ENCODE measurements at places on chromosomes 16 and 17. TPM values are rescaled to one million over a fixed set of nuclear protein-coding genes. Genes with fewer than 3 reads are reported as not detected.

The KRT27 gene
- not detected for total RNA-seq

The IGF2BP1 gene
- total RNA-seq: 0.97 TPM

The PABPN1L gene
- not detected for total RNA-seq

The STX1B gene
- 1.3 TPM for total RNA-seq

DNA sequence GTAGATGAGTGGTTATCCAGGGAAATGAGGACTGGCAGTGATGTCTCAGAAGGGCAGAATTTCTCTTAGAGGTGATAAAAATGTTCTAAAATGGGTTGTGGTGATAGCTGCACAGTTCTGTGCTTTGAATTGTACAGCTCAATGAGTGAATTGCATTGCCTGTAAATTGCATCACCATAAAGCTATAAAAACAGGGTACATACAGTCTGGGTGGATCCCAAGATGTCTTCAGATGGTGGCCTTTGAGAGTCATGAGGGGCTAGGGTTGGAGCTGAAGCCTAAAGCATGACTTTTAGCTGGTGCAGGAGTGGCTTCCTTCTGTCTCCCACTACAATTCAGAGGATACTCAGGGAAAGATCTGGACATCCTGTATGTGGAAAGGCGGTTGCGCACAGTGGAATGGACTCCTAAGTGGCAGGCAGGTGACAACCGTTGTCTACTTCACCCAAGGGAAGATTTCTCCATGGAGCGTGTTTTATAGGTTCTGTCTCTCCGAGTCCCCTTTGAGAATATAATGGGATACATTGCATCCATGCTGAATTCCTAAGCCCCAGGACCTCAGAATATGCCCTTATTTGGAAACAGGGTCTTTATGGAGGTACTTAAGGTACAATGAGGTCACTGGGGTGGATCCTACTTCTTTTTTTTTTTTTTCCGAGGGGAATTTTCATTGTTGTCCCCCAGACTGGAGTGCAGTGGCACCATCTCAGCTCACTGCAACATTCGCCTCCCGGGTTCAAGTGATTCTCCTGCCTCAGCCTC is 1.6 kb upstream of the IL32 start:
- H3K4me1 ChIP-seq: peaks cover 61% of the 10 kb centered on the region
- H3K36me3 ChIP-seq: peaks cover 34% of the 10 kb centered on the region

DNA sequence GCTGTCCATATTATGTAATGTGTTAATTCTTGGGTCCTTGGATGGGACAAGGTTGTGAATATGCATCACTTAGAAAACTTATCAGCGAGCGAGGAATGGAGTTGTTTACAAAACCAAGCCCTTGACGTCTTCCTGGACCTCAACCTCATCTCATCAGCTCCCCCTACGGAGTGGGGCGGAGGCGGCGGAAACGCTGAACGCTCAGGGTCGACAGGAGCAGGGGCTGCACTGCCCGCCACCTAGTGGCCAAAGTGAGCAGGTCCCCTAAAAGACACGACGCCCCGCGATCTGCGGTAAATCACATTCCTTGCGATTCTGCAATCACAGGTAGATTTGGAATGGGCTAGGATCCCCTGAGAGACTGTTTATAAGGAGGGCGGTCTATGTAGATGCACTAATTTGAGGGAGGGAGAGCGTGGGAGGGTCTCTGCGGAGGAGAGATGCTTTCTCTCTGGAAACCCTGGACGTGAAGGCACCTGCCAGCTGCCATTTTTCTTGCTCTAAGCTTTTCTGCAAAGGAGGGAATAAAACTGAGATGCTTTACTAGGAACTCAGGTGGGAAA is 5.4 kb upstream of the ICAM2 start:
- peak; percentile 95 for DNase-seq
- H3K36me3 ChIP-seq: no peaks in the 10 kb centered on the region
- H3K4me3 ChIP-seq: peak overlapping the region; percentile 58

DNA sequence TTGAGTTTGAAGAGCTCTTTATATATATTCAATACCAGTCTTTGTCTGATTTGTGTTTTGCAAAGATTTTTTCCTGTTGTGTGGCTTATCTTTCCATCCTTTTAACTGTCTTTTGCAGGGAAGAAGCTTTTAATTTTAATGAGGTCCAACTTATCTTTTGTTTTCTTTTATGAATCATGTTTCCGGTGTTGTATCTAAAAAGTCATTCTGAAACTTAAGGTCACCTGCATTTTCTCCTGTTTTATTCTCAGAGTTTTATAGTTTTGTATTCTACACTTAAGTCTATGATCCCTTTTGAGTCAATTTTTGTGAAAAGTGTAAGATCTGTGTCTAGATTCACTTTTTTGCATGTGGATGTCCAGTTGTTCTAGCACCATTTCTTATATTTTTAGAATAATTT is 24.6 kb upstream of the COX10 start:
- no peak for DNase-seq
- no peaks in the 10 kb centered on the region for H3K27me3 ChIP-seq
- H3K36me3 ChIP-seq: peaks cover 10% of the 10 kb centered on the region
- peaks cover 16% of the 10 kb centered on the region for H3K4me1 ChIP-seq
- H3K27ac ChIP-seq: no peak overlapping the region

DNA sequence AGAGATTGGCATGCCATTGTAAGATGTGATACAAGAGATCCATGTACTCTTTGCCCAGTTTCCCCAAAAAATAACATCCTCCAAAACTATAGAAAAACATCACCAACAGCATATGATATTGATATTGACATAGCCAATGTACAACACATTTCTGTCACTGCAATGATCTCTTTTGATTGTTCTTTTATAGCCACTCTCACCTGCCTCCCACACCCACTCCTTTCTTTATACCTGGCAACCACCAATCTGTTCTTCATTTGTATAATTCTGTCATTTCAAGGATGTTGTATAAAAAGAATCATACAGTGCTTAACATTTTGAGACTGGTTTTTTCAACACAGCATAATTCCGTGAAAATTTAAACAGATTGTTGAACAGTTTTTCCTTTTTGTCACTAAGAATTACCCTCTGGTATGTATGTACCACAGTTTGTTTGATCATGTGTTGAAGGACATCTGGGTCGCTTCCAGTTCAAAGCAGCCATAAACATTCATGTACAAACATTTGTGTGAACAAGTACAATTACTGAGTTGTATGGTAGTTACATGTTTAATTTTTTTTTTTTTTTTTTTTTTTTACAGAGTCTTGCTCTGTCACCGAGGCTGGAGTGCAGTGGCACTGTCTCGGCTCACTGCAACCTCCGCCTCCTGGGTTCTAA is 9.9 kb downstream of the KRTAP9-1 start:
- no peaks in the 10 kb centered on the region for H3K4me1 ChIP-seq
- no peak overlapping the region for H3K4me3 ChIP-seq
- no peak overlapping the region for H3K27ac ChIP-seq
- no peaks in the 10 kb centered on the region for H3K27me3 ChIP-seq

All from activated CD4-positive, alpha-beta T cell treated with anti-CD3 and anti-CD28 coated beads for 36 hours (primary cell).